Activated T-cell treated with anti-CD3 and anti-CD28 coated beads, Interleukin-2, amount 50 U/mL, for 4 hours (primary cell): ENCODE measurements at places on chromosomes 7 and 10.

GRCh38 chr10:132444877-132445351 lies 47.9 kb downstream of the PWWP2B start:
- DNase-seq, result no peak

- DNase-seq, result no peak
Measured at GRCh38 chr7:158923928-158924511, 67.7 kb downstream of the DYNC2I1 start.

DNA sequence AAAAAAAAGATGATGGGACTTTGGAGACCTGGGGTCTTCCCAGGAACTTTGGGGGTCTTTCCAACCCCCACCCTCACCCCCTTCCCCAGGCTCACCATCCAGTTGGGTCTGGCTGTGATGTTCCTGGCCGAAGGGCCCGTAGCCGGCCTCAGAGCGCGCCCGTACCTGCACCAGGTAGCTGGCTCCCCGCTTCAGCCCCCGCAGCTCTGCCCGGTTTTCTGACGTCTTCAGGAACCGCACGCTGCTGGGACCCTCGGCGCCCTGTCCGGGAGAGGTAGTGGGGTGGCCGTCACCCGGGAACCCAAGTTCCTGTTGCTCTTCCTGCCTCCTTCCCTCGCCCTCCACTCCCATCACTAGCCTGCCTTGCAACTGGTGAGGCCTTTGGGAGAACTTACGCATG lies 10.2 kb downstream of the EPHB4 start:
- DNase-seq, result no peak

GRCh38 chr7:26193432-26194207 lies 6.9 kb downstream of the HNRNPA2B1 start:
- DNase-seq, result no peak

DNA sequence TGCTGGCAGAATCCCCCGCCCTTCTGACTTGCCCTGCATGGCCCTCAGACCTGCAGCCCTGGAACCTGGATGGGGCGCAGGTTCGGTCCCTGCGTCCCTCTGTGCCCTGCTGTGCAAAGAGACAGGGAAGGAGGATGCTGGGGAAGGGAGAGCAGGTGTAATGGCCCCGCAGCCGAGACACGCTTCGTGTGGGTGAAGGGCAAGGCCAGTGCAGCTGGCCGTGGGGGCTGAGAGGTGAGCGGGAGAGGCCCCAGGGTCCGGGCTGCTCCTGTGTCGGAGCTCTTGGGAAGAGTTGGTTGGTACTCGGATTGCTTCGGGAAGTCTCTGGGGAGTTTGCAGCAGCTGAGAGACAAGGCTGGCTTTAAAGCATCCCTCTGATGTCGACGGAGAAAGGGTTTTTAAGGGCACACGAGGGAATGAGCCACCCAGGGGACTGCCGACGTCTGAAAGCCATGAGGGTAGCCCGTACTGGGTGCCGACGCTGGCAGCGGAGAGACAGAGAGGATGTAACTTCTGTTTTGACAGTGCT lies 6.5 kb downstream of the ELFN1 start:
- DNase-seq, result no peak

DNA sequence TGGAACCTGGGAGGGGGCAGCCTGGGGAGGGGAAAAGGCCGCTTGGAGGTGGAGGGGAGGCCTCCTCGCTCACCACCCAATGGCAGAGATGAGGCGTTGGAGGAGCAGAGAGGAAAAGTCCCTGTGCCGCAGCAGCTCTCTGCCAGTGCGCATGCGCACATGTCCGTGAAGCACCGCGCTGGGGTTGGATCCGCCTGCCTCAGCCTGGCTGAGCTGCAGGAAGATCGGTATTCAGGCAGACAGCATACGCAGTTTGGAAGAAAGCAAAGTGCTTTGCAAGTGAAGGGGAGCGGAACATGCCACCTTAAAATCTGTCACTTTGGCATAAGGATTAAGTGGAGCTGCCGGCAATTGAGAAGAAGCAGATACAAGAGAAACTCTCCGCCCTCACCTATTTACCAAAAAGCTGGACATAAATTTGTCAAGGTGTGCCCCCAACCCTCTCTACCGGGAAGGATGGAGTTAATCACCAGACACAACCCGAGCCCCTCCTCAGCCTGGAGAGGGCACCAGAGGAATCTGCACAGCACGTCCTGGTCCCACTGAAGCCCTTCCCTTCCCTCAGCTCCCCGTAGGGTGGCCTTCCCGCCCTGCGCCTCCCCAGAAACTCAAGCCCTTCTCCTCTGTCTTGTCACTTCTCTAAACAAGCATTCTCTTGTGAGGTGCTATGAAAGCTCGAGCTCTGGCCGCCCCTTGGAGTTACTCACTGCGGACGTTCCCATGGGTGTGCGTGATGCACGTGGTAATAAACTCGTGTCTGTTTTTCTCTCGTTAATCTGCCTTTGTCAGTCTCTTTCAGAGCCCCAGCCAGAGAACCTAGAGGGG lies 32.2 kb upstream of the TMEM72 start:
- peak; percentile 74 for DNase-seq

- DNase-seq, result no peak
Measured at GRCh38 chr10:128258421-128258976, 132.3 kb upstream of the MKI67 start.

DNA sequence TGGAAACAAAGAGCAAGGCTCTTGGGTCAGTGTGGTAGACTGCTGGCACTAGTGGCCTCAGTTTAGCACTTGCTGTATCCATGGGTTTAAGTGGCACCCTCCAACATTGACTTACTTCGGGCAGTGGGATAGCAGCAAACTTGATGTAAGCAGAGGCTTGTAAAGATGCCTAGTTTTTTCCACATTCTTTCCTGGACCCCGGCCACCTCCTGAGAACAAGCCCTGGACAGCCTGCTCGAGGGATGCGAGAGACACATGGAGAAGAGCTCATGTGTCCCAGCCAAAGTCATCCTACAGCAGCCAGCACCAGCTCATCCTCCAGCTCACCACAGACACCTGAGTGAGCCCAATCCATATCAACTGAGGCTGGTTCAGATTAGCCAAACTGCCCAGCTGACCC lies 142.7 kb upstream of the PCBD1 start:
- DNase-seq, result no peak

- no peak for DNase-seq
Measured at GRCh38 chr7:2613931-2614600, 17.7 kb upstream of the TTYH3 start.

DNA sequence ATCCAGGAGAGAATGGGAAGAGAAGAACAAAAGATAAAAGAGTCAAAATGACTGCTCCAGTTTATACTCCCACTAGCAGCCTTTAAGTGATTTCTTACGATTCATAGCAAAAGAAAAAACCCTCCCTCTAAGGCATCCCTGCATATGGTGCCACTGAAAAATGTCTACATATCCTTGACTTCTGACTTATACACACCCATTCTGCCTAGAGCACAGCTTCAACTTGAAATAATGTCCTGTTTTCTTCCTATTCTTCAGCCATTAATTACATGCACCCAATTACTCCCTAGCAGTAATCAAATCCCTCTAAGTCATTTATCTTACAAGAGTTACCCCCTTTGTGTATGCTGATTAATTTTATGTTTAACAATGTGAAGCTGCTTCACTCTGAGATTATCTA lies 393.5 kb downstream of the HTR7 start:
- DNase-seq, result no peak

GRCh38 chr7:79465551-79465950 lies 12.1 kb upstream of the MAGI2 start:
- DNase-seq, result no peak

DNA sequence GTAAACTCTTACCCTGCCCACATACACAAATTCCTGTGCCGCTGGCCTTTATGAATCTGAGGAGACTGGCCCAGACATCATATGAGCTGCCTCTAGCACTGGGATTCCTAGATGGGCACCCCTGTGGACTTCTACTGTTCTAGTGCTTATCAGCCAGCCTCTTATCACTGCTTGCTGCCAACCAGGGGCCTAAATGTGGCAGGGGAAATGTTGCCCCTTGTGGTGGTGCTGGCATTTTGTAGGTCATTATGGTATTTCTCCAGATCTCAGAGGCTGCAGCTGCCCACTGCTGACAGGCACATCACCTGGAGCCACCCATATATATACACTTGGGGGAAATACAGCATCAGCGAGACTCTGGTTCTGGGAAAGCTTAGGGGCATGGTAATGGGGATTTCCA lies 5.4 kb downstream of the SFR1 start:
- no peak for DNase-seq

GRCh38 chr7:148083448-148083847 lies 507.1 kb upstream of the C7orf33 start:
- no peak for DNase-seq

- no peak for DNase-seq
Measured at GRCh38 chr7:107922886-107923285, 31.9 kb downstream of the DLD start.

DNA sequence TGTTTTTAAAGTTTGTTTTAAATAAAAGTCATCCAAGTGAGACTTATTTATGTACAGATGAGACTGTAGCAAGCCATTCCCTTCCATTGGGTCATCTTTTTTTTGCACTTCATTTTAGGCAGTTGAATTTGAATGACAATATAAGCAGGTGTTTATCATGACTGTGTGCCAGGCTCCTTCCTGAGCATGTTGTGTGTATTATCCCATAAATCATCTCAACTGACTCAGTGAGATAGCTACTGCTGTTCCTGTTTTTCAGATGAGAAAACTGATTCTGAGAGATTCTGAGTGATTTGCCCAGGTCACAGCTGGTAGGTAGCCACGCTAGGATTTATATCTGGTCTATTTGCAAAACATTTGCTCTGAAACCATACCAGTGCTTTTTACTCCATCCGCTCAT lies 11.7 kb downstream of the TMEM254 start:
- no peak for DNase-seq

DNA sequence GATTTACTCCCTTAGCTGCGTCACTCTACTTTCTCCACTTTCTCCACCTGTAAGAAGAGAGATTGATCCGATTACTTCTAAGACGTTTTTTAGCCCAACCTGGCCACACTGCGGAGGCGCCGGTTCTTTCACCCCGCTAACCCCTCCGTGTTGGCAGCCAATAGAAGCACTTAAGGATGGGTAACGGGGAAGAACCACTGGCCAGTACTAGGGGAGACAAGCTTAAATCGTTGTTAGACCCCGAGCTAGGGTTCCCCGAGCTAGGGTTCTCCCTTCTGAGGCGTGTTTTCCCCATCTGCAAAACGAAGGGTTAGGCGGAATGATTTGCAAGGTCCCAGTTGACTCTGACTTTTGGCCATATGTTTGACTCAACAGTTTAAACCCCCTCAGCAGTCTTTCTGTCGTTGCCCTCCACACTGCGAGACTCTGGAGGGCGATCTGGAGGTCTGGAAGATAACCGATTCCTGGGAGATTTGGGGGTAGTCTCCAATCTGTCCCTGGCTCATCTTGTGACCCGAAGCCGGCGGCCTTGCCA lies 644 bp downstream of the UMAD1 start:
- DNase-seq, result no peak

- peak; percentile 5 for DNase-seq
Measured at GRCh38 chr7:93442478-93443224, 131.9 kb downstream of the CALCR start.

GRCh38 chr7:25835197-25835596 lies 316.8 kb upstream of the NFE2L3 start:
- no peak for DNase-seq

DNA sequence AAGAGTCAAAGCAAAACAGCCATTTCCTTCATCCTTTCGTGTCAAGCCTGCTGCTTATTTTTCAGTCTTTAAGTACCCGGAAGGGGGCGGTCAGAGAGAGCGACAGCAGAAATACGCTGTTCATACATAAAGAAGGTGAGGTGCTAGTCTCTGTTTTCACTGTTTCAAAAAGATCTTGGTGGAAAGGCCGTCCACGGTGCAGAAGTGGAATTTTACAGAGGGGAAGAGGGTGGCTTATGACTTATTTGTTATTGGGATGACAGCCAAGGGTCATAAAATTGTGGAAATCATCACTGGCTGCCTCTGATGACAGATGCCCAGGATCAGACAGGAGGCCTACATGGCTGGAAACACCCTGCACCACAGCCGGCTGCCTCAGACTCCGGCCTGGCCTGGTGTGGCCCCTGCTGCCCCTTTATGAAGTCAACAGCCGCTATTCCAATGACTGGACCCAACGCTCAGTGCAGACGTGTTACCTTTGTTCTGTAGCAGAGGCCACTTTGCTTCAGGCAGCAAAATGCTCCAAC lies 57.0 kb downstream of the HIPK2 start:
- no peak for DNase-seq

DNA sequence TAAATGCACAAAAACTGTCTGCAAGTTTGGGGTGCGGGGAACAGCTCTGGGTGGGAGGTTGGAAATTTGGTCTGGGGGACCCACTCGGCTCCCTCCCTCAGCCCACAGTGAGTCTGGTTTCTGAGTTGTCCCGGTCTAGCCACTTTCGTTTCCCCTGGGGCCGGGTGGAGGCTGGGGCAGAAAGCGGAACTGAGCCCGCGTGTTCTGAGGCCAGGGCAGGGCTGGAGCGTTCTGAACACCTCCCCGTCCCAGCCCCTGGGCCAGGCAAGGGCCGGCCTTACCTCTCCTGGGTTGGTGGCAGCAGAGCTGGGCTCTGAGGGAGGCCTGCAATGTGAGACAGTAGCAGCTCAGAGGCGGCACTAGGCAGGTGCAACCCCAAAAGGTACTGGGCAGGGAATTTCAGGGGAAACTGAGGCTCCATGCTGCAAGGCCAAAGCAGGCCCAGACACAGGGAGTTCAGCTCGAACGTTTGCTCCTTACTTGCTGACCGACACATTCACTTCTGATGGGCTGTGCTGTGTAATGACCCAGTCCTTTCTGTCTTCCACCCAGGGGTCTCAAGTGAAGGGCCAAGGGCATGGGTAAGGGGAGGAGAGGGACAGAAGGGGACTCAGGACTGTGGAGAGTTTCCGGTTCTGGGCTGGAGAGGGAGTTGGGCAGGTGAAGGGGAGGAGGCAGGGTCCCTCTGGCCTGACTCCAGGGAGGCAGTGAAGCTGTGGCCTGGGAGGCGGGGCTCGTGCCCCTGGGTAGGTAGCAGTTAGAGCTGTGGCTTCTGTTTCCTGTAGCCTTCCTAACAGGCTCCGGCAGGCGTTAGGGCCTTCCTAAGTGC lies 3.0 kb downstream of the IRF5 start:
- no peak for DNase-seq

- no peak for DNase-seq
Measured at GRCh38 chr10:24826009-24826408, 102.3 kb upstream of the ARHGAP21 start.

DNA sequence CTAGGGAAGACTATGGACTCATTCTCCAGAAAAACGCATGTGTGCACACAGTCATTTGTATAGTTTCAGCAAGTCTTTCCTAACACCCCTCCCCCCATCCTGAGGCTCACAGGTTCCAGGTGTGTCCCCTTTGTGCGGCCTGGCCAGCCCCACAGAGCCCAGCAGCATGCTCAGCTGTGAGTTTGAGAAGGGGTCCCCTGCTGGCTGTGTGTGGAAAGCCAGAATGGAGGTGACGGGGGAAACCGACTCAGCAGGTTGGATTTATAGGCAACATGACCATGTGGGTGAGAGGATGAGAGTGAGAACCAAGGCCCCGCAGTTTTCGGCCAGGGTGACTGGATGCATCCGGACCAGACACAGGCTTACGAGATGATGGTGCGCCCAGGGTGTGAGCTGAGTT lies 9.9 kb downstream of the PTPRE start:
- DNase-seq, result no peak

- DNase-seq, result peak; percentile 13
Measured at GRCh38 chr7:30479202-30480120, 877 bp upstream of the NOD1 start.

GRCh38 chr10:35456153-35456720 lies 119.9 kb downstream of the CCNY start:
- no peak for DNase-seq

GRCh38 chr10:97567891-97568290 lies 4.7 kb upstream of the ANKRD2 start:
- no peak for DNase-seq
